ENCODE measurements at places on chromosomes 16 and 17.
A peak's percentile ranks its signal among the peaks of the same experiment; 100 is the strongest.

GRCh38 chr17:42744283-42744805 lies 496 bp downstream of the EZH1 start:
- peak; percentile 80 for DNase-seq

DNA sequence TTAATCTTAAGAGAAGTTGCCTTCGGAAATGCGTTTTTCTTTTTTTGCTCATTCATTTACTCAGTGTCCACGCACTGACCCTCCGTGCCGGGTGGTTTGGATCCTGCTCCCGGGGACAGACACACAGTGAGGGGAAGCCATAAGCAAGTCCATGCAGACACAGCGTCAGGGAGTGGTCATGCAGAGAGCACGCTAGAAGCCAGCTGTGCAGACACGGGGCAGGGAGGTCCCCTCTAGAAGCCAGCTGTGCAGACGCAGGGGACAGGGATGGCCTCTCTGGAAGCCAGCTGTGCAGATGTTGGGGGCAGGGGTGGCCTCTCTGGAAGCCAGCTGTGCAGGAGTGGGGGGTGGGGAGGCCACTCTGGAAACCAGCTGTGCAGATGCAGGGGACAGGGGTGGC lies 4.8 kb downstream of the GAA start:
- no peak for DNase-seq

DNA sequence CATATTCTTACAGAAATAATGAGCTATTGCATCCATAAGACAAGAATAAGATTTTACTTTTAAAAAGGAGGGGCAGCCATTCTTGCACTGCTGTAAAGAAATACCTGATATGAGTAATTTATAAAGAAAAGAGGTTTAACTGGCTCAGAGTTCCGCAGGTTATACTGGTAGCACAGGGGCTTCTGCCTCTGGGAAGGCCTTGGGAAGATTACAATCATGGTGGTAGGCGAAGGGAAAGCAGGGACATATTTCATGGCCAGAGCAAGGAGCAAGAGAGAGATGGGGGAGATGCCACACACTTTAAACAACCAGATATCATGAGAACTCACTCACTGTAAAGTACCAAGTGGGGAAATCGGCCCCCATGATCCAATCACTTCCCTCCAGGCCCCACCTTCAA lies 20.9 kb upstream of the CSNK2A2 start:
- DNase-seq, result no peak

DNA sequence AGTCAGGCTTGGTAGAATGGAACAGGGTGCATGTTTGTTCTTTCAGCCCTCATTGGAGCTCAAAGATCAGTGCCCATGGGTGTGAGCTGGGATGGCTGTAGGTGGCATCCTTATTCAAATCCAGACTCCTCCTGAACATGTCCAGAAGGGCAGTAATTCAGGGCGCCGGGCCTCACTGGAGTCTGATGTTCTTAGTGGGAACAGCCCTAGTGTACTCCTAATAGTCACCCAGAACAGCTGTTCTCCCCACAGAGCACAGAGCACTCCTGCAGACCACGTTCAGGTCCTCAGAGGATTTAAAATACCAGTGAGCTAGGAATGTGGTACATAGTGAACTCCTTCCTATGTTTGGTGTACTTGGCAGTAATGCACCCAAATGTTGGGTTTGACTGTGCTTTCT lies 96.2 kb downstream of the BANP start:
- DNase-seq, result no peak

DNA sequence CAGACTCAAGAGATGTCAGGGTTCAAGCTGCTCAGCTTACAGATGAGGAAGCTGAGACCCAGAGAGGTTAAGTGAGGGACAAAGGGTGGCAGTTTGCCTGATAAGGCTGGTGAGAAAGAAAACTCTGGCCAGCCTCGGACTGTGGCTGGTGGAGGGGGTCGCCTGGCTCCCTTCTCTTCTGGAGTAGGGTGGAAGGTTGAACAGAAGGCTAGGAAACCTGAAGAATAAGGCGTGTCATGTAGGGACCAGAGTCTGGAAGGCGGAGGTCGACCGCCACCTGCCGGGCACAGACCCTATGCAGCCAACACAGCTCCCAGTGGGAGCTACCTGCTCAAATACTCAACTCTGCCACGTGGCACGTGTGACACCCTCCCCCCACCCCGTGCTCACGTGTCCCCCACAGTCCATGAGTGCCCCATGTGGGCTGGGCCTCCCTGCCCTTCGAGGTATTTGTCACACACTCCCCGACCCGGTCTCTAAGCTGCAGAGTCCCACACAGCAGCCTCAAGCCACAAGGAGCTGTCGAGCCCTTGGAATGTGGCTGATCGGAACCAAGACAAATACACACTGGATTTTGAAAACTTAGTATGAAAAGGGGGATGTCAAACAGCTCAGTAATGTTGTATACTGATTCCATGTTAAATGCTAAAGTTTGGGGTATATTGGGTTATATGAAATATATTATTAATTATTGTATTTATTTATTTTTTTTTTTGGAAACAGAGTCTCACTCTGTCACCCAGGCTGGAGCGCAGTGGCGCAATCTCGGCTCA lies 11.8 kb downstream of the HID1 start:
- peak; percentile 94 for DNase-seq

- no peak for DNase-seq
Observed at GRCh38 chr17:3038941-3039340, 24.5 kb downstream of the OR1D5 start.

- DNase-seq, result no peak
Observed at GRCh38 chr16:4407543-4408322, 8.7 kb downstream of the CORO7 start.

GRCh38 chr17:49187301-49187700 lies 23.1 kb downstream of the GNGT2 start:
- no peak for DNase-seq

GRCh38 chr17:36608280-36608679 lies 6.9 kb downstream of the MRM1 start:
- DNase-seq, result no peak

- DNase-seq, result no peak
Observed at GRCh38 chr17:73371285-73371684, 59.5 kb upstream of the CDC42EP4 start.

DNA sequence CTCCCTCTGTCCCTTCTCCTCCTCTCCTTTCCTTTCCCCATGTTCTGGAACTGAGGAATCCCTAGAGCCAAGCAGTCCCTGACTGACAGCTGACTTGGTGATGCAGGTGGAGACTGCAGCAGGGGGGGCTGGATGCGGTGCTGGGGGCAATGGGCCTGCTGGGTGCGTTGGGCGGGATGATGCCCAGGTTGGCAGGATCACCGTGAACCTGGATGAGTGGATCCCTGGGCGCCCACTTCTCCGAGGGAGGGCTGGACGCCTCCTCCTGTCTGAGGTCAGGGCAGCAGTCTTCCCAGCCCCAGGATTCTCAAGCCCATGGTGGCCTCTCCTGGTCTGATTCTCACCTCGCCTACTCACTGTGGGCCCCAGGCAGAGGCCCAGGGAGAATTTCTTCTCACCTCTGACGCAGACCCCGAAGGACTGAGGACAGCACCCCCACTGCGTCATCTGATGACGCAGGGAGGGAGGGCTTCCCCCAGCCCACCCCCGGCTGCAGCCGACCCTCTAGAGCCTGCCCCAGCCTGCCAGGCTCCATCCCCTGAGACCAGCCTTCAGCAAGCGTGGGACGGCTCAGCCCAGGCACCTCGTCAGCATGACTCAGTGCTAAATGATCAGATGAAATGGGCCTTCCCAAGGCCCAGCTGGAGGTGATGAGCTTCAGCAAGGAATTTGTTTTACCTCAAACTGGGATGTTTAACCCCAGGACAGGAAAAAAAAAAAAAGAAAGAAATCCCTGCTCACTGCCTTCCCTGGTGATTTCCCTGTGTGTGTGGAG lies 188.0 kb upstream of the TNRC6C start:
- DNase-seq, result no peak

DNA sequence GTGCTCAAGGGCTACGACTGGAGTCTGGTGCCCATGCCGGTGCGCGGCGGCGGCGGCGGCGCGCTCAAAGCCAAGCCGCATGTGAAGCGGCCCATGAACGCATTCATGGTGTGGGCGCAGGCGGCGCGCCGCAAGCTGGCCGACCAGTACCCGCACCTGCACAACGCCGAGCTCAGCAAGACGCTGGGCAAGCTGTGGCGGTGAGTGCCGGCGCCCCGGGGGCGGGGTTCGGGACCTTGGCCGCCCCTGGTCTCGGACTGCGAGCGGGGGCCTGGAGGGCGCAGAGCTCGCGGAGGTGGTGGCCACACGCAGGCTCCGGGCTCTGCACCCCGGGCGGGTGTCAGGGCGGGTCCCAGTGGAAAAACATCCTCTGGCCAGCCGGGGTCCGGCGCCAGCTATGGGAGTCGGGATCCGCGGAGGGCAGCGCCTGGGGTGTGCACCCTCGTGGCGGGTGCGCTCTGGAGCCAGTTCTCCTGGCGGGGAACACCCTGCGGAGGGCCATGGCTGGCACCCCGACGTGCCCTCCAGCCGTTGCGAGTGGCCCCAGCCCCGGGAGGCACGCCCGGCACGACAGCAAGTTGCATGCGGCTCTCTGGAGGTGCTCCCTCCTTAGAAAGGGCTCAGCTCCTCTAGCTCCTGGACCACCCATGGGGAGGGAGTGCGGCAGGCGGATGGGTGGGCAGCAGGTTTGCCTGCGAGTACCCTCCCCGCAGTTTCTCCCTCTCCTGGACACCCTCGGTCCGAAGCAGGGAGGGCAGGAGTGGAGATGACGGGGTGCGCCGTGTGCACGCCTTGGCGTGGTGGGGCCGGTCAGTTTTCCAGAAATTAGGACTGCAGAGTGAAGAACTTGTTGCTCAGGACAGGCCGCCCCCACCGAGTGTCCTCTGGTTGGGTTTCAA lies 824 bp downstream of the SOX8 start:
- DNase-seq, result no peak

- no peak for DNase-seq
Observed at GRCh38 chr17:50256826-50257618, 17.2 kb upstream of the TMEM92 start.

DNA sequence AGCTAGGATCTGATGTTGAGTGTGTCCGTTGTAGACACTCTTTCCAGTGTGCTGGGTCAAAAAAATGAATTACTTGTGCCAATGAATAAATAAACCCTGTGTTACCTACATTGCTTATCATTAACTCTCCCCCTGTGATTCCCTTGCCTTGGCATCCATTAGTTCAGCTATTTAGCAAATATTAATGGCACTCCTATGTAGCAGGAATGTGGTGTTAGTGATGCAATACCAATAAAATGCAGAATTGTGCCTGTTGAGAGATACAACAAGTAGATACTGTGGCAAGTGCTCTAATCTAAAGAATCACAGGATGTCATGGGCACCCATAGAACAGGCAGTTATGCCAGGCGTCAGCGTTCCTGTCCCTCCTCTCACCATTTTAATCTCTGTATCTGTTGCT lies 343.2 kb downstream of the PMP22 start:
- no peak for DNase-seq

DNA sequence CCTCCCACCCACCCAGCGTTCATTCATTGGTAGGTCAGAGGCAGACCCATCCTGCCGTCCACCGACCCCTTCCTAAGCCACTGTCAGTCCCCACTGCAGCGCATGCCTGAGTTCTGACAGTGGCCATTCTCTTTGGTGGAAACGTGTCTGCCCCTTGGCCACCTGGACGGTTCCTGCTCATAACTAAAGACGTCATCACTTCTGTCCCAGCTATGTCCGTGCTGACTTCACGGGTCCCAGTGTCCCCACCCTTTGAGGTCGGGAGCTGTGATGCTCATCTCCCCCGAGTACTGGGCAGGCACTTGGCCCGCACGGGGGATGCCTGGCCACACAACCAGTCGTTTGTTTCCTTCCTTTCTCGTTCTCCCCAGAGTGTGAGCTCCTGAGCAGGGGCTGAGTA lies 267.1 kb downstream of the C16orf95 start:
- DNase-seq, result no peak

GRCh38 chr16:55906123-55906522 lies 30.9 kb upstream of the CES5A start:
- no peak for DNase-seq

- DNase-seq, result peak; percentile 63
Observed at GRCh38 chr16:15949210-15950160, at the start of gene ABCC1. TSS of gene ABCC1 (plus strand) at chr16:15949616. CDS start at chr16:15949752, 136 bp downstream.

- DNase-seq, result no peak
Observed at GRCh38 chr16:55351936-55352335, 27.9 kb downstream of the IRX6 start.

DNA sequence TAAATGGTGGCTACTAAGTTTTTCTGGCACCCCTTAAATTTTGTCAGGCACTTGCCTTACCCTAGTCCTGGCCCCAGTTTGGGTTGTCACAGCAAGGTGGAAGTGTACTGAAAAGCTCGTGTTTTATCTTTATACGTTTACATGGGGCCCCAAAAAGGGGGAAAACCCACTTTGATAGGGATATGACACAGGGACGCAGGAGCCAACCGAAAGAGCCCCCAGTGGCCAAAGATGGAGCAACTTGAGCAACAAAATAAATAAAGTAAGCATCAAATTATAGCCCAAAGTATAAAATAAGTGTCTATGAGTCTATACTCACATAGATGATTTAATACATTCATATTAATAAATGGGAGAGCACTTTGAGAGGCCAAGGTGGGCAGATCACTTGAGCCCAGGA lies 5.0 kb upstream of the CETP start:
- DNase-seq, result no peak

GRCh38 chr17:10745231-10745630 lies 15.4 kb upstream of the TMEM220 start:
- DNase-seq, result no peak

DNA sequence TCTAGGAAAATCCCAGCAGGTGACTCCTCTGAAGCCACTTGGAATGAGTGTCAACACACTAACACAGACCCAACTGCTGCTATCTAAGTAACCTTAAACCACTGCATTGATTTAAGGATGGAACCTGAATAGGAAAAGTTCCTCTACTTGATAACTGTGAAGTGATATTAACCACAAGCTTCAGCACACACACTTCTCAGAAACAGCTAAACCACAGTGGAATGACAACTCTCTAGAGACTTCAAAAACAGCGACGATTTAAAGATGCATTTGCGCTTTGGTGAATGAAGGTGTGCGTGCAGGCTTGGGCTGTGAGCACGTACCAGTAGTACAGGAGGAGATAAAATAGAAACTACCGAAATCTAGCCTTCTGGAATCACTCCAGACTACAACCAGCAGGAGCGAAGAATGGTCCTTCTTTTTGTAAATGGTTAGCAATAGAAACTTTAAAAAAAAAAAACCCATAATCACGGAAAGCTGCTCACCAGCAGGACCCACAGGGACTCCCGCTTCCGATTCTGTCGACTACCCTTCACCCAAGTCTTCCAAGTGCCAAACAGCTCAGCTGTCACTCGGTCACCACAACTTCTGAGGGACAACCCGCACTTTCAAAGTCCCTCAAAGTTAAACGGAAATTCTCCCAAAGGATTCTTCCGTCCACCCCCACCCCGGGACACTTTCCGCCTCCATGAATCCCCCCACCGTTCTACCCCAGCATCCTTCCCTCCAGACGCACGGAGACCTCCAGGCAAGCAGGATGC lies 137.7 kb upstream of the CORO6 start:
- peak; percentile 12 for DNase-seq
